Brain (organoid and tissue), 16 donors: ENCODE measurements at places on chromosomes 11 and 22.
A peak's percentile ranks its signal among the peaks of the same experiment; 100 is the strongest.

GRCh38 chr11:12354750-12355545 is 22.4 kb upstream of the PARVA start:
- DNase-seq = no peak

DNA sequence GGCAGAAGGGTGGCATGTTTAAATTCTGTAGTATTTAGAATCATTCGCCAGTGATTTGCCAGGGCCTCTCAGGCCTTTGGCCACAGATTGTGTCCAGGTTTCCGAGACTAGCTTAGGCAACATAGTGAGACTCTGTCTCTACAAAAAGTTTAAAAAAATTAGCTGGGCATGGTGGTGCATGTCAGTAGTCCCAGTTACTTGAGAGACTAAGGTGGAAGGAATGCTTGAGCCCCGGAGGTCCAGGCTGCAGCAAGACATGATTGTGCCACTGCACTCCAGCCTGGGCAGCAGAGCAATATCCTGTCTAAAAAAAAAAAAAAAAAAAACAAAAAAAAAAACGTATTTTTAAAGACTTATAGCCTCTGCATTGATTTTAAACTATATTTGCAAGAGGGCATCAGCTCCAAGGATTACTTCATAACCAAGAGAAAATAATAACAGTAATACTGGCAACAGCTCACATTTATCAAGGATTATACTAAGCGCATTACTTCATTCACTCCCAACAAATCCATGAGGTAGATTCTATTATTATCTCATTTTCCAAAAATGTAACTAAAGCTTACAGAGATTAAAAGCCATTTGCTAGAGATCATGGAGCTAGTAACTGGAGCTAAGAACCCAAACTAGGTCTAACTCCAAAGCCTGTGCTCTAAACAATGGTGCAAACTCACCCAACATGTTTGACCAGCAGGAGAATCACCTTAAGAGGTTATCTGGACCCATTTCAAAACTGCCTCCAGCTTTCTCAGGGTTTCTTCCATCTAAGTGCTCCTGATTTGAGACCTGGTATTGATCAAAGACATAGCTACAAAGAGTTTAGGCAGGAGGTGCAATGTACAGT is 32.6 kb upstream of the SLC6A5 start:
- no peak for DNase-seq

GRCh38 chr22:20963201-20964052 is 3.6 kb upstream of the AIFM3 start:
- no peak for DNase-seq

DNA sequence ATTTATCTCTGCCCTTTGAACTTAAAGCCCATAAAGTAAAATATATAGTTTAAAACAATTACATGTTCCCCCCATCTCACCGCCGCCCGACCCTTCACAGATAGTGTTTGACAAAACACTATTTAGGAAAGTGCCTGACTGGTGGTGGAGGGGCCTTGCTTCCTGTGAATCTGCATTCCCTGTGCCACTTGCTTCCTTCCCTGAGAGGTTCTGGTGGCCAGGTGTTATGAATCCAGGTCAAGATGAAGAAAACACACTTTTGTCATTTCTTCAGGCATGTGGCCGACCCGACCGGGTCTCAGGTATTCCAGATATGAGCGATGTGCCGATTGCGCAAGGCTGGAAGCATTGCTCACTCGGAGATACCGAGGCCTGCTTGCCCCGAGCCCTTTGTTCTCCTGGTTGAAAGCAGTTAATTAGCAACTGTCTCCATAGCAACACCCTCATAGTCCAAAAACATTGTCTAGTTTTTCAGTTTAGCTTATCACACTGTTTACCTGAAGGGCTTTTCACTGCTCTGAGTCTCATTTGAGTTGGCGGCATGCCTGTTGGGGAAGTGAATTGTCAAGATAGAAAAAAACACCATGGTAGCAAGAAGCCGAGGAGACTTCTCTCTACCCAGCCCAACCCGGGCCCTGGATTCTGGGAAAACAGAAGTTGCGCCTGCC is 128.3 kb downstream of the TEAD1 start:
- DNase-seq = peak; percentile 85

DNA sequence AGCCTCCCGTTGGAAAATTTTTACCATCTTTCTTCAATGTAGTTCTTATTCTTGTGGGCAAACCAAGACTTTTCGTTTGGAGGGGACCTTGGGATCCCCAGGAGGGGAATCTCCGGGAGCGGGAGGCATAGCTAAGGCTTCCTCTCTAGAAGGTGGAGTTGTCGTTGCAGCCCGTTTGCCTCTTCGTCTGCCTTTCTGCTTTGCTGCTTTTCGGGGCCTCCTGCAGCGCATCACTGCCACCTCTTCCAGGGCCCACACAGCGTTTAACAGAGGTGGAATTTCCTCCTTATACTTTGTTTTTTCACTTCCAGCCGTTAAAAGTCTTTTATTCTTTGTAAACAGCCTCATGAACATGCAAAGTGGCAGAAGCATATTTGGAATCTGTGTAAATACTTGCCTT is 3.5 kb upstream of the IFITM3 start:
- DNase-seq = no peak

DNA sequence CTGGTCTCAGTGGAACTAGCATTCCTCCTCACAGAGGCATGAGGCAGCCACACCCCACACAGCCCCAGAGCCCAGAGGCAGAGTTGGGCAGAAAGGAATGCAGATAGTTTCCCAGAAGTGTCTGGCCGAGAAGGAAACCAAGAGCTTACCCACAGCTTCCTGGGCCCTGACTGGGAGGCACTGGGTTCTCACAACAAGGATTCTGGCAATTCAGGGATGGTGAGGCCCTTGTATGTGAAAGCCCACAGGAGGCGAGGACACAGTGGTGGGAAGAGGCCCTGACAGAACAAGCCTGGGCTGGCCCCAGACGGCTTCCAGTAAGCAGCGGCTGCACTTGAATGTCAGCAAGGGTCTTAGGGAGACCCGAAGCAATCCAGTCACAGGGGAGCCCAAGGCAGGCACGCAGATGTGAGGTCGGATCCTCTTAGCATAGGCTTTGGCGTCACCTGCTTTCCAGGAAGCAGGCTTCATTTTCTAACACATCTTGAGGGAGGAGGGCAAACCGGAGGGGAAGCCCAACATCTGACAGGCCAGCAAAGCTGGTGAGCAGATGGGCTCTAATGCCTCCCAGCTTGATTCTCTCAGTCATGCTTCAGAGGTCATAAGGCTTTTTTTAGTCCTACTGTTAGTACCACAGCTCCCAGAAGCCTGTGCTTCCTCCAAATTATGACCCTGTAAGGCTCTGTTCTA is 78.3 kb upstream of the AKIP1 start:
- peak; percentile 64 for DNase-seq

GRCh38 chr11:1827931-1828330 is 6.9 kb upstream of the SYT8 start:
- DNase-seq = no peak

DNA sequence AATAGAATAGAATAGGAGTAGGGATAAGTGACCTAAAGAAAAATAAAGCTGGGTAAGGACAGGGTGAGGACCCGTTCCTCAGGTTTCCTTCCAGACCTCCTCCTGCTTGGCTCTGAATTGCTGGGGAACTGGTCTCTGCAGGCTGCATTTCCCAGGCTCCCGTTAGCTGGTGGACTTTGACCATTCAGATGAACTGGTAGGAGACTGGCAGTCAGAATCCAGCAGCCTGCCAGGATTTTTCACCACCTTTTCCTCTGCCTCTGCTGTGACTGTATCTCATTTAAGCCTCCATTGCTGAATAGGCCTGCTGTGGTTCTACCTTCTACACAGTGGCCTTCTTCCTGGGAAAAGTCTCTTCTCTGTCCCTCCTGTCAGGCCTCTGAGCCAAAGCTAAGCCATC is 24.6 kb upstream of the SMPD1 start:
- no peak for DNase-seq

DNA sequence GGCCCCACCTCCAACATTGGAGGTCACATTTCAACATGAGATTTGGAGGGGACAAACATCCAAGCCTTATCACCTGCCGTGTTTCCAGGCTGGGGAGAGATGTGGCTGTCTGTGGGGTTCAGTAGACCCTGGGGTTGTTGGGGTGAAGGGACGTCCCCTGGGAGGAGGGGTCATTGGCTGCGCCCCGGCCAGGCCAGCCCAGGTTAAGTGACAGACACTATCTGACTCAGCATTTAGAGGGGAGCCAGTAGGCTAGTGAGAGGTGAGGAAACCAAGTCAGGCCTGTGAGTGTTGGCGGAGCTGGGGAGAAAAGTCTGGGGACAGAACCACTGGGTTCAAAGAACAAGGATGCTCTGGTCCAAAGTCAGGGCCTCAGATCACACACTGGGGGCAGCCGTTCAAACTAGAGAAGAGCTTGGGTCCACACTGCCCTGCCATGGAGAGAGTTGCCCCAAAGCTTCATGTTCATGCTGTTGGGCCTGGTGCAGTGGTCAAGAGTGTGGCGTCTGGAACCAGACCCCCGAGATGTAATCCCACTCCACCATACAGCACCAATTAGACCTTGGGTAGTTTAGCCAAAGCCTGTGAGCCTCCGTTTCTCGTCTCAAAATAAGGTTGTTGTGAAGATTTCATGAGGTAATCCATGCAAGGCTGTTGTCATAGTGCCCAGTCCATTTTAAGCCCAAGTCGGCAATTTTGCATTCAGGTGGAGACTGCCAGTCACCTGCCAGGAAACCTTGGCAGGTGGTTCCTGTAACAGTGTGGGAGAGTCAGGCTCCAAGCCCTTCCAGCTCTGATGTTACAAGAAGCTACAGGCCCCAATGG is 1289.6 kb downstream of the TBC1D22A start:
- no peak for DNase-seq

DNA sequence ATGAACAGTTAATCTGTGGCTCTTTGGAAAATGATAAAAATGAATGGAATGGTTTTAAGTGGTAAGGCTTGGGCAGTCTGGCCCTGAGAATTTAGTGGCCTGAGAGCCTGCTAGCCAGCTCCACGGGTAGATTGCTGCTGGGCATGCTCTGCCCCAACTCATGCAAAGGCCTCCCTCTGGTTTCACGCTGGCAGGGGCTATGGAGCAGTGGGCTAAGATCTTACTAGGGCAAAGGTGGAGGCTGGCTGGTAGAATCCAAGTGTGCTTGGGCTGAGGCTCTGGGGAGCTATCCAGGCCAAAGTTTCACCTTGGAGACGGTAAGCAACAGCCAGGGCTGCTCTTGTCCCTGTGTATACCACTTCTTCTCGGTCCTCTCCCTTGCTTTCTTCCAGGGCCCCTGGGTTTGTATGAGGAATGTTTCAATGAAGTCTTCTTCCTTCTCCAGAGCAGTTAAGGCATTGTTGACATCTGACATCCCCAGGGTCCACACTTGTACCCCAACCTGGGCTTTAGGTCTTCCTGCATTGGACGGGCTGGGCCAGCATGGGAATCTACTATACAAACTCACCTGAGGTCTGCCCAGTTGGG is 27.4 kb downstream of the UBE2L3 start:
- DNase-seq = no peak

DNA sequence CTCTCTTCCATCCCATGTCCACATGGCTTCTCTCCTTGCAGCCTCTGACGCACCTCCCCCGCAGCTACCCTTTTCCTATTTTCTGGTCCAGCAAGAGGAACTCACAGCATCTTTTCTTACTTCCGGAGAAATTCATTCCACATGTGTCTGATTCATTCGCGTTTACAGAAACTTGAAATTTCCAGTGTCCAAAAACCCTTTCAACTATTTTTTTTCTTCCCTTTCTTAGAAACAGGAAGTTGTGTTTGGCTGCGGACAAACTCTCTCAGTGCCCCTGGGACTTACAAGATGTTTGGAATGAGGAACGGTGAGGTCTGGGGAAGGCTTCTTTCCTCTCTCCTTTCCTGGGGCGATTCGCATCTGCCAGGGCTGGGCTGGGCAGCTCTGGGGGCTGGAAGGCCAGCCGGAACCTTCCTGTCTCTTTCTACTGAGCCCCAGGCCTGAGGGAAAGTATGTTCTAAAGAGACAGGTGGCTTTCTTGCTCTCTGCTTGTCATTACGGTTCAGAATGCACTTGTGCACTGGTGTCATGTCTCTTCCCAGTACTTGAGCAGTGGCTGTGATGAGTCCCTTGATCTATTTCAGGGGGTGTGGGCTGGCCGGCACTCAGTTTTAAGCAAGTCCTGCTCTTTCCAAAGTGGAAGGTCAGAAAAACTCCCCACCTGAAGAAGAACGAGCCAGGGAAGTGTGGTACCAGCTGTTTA is 27.5 kb downstream of the ADAMTS8 start:
- DNase-seq = no peak

- DNase-seq = no peak
These were observed 557.3 kb upstream of the ANO5 start for GRCh38 chr11:21635394-21636145.

DNA sequence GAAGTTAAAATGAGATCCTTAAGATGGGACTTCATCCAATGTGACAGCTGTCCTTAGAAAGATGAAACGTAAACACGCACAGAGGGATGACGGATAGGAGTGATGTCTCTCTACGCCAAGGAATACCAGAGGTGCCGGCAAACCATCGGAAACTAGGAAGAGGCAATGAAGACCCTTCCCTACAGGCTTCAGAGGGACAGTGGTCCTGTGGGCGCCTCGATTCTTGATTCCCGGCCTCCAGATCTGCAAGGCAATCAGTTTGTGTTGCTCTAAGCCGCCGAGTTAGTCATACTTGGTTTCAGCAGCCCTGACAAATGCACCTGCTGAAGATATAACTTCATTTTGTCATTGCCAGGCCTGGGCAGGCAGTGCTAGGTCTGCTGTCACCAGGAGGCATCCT is 1455.1 kb downstream of the TBC1D22A start:
- DNase-seq = no peak

GRCh38 chr22:41943661-41944209 is 3.2 kb downstream of the CENPM start:
- DNase-seq = no peak

DNA sequence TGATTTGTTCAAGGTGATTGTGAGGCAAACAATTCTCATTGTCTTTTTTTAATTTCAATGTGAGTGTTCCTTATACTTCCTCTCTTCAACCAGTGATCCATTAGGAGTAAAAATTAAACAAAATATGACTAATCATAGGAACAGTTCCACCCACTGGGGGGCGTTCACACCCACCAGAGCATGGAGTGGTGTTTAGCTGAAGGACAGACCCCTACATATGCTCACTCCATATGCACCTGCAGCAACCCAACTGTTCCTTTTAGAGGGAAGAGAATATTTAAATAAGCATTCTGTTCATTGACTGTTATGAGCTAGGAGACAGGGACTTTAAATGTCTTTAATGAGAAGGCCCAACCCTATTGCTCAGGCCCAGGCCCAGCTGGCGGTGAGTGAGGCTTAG is 78.7 kb upstream of the DRD2 start:
- peak; percentile 47 for DNase-seq

DNA sequence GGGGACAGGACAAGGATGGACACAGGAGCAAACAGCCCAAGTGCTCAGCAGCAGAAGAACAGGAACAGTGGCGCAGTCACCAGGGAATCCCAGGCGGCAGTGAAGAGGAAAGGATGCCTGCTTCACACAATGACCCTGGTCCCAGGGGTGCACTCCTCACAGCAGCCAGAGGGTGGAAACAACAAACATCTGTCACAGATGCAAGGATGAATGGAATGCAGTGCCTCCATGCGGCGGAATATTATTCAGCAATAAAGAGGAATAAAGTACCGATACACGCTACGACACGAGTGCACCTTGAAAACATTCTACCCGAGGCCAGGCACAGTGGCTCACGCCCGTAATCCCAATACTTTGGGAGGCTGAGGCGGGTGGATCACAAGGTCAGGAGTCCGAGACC is 12.7 kb downstream of the CSNK1E start:
- DNase-seq = no peak
